ENCODE measurements at places on chromosomes 1 and 21.

DNA sequence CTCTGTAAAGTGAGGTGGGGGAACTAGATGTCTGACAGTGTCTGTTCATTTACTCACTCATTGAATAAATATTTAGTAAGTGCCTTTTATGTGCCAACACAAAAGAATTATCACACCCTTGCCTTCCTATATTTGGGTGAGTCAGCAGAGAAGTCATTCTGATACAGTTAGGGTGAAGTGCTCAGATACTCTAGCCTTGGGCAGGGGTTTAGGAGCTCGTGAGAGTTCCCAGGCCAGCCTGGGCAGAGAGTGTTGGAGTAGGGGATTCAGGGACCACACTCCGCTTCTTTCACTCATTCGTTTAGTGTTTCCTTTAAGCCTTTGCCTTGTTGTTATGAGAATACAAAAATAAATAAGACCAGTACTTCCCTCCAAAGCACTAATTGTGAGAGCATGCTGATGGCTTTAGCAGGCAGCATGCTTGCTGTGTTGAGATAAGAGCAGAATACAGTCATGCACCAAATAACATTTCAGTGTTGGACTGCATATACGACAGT lies 83.9 kb downstream of the DYRK1A start:
- no peak for DNase-seq

DNA sequence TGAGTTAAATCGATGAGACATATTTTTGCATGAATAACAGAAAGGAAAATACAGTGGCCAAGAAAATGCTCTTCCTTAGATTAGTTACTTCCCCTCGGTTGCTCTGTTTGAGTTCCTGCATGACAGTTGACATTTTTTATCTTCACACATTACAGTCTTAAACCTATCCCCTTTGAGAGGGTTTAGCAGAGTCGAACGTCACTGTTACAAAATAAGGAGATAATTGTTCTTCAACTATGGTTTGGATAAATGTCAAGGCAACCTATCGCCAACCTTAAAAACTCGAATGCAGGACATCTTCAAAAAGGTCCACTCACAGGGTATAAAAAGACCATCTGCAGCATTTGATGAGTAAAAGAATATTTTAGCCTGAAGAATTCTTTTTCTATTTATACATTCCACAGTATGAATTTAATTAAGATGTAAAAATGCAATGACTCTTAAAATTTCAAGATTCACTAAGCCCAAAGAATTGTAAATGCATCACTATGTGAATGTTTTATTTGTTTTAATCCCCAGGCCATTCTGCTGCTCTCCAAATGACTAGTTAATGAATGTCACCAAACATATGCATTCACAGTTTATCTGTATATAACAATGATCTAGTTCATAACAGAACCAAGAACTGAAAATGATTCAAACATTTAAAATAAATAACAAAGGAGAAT lies 68.9 kb upstream of the COL11A1 start:
- no peak for DNase-seq

DNA sequence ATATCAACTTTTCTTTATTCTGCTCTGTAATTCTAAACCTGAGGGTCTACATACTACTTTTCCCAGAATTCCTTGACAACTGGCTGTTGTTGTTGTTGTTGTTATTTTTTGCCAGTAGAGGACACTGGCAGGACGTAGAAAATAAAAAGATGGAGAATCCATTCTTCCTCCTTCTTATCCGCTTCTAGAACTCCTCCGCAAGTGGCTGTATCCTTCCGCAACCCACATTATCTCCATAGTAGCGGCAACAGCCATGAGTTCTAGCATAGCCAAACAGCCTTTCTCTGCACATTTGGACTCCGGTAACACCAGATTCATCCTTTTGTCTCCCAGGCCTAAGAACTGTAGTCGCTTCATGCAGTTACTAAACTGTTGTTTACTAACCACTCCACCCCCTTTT lies 91.1 kb upstream of the CACHD1 start:
- DNase-seq, result no peak

DNA sequence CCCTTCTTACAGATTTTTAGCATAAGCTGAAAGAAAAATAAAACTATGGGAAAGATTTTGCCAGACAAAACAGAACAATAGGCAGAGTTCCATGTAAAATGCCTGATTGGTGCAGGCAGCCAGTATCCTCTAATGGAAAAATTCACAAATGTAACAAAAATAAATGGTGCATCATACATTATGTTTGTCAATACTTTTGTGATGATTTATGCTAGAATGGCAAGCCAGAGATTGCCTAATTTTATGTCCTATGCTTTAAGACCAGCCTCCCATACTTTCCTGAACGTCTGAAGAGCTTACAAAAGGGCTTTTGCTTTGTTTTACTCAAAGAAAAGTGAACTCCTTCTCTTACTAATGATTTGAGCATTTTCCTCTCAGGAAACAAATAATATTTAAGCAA lies 81.5 kb upstream of the KCNJ15 start:
- DNase-seq, result no peak

GRCh38 chr1:216258856-216259255 lies 164.4 kb downstream of the USH2A start:
- no peak for DNase-seq

DNA sequence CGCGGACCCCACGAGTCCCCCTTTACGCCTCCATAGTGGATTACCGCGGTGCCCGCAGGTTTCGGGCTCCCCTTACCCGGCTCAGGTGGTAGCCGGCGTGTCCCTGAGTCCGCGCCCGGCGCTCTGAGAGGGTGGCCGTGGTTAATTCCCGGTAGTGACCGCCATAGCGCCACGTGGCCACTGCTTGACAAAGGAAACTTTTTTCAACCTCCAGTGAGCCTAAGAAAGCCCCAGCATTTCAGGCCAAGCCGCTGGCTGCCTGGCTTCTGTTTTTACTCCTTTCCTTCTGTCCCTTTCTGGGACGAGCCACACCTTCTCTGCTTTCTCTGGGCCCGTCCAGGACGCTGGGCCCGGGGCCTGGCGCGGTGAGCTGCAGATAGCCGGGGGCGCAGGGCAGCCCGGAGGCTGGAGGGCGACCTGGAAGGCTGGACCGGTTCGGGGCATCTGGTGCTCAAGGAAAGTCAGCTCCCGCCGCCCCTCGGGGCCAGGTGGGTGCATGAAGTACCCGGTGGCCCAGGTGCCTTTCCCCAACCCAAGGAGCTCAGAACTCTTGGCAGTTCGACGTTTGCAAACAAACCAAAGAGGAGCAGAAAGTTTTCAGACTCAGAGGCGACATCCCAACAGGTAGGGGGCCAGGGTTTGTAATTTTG lies 540 bp upstream of the C1orf198 start:
- DNase-seq, result peak; percentile 9

- no peak for DNase-seq
Measured at GRCh38 chr1:38763121-38763520, 96.5 kb downstream of the RRAGC start.

- no peak for DNase-seq
Measured at GRCh38 chr1:183231545-183231944, 45.5 kb downstream of the LAMC2 start.

GRCh38 chr1:9787702-9788101 lies 36.1 kb downstream of the CLSTN1 start:
- DNase-seq, result peak; percentile 49
